NCI-H460 (cell line): ENCODE measurements at places on chromosomes 12 and 14.
A peak's percentile ranks its signal among the peaks of the same experiment; 100 is the strongest.

DNA sequence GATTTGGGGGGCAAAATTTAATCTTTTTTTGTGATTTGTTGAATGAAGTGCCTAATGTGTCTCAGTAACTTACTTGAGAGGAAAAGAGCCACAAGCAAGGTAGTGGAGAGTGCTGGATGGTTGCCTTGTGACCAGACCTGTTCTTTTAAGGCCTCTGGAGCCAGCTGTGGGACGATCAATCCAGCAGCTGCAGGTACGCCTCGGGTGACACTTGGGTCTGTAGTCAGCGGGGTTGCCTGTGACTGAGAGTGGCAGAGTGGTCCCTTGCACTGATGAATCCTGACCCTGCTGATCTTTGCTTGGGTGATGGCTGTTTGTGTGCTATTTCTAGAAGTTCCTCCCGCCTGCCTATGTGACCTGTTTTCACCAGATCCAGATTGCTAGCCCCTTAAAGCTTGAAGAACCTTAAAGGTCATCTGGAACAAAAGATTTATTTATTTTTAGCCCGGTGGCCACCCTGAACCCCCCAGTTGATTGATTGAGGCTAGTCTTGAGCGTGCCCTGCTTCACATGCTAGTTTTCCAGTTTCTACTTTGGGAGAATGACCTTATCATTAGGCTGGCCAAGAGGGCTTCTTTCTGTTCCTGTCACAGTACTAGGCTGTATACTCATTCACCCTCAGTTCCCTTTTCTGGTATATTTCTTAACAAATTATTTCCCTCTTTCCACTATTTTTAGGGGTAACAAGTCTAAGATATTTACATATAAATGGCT lies 23.2 kb downstream of the PRKCH start:
- no peak for DNase-seq

DNA sequence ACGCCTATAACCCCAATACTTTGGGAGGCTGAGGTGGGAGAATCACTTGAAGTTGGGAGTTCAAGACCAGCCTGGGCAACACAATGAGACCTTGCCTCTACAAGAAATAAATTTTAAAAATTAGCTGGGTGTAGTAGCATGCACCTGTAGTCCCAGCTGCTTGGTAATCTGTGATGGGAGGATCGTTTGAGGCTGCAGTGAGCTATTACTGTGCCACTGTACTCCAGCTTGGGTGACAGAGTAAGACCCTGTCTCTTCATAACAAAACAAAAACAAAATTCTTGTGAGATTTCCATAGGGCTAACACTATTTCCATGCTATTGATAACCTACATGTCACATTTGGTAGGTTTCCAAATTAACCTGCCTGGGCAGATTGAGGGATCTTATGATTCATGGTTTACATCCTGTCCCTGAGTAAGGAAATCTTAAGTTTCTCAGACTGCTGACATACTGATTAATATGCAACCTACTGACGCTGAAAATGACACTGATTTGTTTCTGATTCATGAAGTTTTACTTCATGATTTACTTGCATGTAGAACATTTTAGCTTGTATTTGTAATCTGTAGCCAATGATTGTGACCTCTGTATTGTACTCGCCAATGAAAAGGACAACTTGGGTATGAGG lies 15.9 kb downstream of the ATP6V1D start:
- DNase-seq: no peak

- no peak for DNase-seq
Measured at GRCh38 chr12:98719515-98720504, 74.7 kb downstream of the APAF1 start.

- DNase-seq: peak; percentile 54
Measured at GRCh38 chr12:6370994-6371754, 4.2 kb downstream of the SCNN1A start.

DNA sequence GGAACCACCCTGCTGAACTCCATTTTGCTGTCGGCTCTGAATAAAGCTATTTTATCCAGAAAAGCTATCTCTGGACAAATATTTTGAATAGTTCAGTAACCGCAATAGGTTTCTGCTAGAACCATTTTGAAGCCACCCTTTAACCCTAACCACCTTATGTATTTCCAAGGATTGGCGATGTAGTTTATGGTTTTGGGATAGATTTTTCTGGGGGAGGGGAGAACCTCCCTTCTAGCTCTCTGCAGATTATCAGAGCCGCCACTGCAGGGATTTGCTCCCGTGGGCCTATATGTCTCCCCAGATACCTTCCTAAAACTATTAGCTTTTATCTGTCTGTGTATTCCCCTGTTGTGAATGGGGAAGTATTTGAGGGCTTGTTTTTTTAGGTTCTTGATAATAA lies 1.8 kb upstream of the TUBA1B start:
- no peak for DNase-seq

GRCh38 chr12:27588776-27589175 lies 64.8 kb downstream of the PPFIBP1 start:
- no peak for DNase-seq

DNA sequence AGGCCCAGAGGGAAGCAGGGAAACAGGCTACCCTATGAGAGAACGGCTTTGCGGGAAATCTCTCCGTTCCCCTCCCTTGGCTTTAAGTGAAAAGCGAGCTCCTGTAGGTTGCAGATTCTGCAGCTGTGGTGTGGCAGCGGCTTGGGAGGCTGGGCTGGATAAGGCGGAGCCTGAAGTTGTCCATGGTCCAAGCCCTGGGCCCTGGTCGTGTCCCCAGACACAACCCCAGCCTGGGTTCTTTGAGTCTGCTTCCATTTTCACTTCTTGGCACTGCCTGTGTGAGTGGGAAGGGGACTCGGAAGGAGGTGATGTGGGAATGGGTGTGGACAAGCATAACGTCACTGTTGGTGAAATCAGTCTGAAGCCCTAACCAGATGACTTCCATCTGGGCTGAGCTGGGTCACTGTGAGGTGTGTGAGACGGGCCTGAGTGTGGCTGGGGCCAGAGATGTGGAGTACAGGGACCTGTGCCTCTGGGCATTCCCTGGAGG lies 43.0 kb upstream of the CTDSP2 start:
- no peak for DNase-seq

GRCh38 chr14:100609941-100610391 lies 22.7 kb upstream of the BEGAIN start:
- DNase-seq: no peak

DNA sequence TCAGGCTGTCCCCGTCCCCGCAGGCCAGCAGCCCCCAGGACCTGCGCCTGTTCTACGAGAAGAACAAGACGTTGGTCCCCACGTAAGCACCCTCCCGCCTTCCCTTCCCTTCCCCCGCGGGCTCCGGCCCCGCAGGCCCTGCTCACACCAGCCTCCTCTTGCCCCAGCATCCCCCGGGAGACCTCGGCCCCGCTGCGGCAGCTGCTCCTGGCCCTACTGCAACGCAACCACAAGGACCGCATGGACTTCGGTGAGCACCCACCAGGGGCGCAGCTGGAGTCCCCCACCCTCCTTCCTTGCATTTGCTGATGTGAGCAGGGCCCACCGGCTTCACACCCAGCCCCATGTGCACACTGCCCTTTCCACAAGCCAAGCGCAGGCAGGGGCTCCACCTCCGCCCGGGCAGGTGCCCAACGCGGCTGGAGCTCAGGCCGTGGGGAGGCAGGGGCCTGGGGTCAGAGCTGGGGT lies 15.4 kb downstream of the ULK1 start:
- DNase-seq: no peak

- no peak for DNase-seq
Measured at GRCh38 chr12:100955139-100955538, 160.6 kb downstream of the ANO4 start.

- DNase-seq: no peak
Measured at GRCh38 chr12:13369474-13370056, 173.0 kb downstream of the EMP1 start.

- no peak for DNase-seq
Measured at GRCh38 chr14:65003394-65003793, 16.7 kb downstream of the FNTB start.

- DNase-seq: no peak
Measured at GRCh38 chr14:99333841-99334635, 62.0 kb upstream of the BCL11B start.

- DNase-seq: no peak
Measured at GRCh38 chr14:99688629-99689028, 4.5 kb downstream of the CYP46A1 start.

DNA sequence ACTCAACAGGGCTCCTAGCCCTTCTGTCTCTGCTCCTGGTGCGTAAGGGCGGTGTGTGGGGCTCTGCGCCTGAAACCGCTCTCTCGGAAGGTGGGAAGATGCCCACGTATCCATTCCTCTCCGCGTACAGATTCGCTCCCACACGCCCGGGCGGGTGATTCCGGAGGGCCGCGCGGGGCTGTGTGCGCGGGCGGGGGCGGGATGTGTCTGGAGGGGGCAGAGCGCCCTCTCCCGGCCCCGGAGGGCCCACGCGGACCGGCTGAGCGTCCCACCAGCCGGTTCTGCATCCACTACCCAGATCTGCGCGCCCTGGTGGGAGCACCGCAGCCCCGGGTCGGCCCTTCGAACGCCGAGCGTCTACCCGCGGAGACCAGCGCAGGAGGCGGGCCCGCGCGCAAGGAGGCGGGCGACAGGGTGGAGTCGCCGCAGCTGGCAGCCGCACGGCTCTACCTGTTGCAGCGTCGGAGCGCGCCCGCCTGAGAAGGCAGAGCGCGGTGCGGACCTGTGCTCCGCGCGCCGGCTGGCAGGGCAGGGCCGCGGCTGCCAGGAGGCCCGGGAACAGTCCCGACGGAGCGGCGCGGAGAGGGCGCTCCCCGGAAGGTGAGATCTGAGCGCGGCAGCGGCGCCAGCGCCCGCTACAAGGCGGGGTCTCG lies 1.4 kb upstream of the KCNK13 start:
- DNase-seq: no peak

GRCh38 chr14:101076451-101077198 lies 173.1 kb upstream of the RTL1 start:
- no peak for DNase-seq

DNA sequence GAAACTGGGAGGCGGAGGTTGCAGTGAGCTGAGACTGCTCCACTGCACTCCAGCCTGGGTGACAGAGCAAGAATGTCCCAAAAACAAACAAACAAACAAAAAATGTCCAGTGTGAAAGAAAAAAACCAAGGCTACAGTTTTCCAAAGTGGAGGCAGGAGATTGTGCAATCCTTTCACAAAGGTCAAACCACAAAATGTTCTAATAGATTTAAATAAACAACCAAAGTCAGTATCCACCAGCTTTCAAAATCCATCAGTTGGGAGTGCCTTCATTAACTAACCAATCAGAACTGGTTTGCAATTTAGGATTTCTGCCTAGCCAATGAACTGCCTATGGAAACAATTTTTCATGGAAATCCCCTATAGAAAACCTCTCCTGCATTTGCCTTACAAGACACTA lies 52.3 kb upstream of the TRIM9 start:
- no peak for DNase-seq

- DNase-seq: no peak
Measured at GRCh38 chr12:63149909-63150712, 890 bp downstream of the AVPR1A start.

DNA sequence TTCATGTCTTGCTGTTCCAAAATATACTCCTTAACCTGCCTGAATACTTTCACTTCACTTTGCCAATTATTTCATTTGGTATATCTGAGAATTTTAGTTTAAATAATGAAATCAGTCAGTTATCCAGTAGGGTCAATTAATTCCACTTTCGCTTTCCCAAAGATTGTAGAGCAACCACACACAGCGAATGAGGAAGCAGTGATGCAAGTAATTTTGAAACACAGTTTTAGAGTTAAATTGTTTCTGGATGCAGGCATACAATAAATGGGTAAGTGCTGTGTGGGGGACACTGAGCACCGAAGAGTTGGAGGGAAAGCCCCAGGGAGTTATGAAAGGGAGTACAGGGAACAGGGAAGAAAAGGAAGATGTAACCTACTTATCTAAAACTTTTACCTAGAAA lies 62.8 kb downstream of the TSHR start:
- no peak for DNase-seq

DNA sequence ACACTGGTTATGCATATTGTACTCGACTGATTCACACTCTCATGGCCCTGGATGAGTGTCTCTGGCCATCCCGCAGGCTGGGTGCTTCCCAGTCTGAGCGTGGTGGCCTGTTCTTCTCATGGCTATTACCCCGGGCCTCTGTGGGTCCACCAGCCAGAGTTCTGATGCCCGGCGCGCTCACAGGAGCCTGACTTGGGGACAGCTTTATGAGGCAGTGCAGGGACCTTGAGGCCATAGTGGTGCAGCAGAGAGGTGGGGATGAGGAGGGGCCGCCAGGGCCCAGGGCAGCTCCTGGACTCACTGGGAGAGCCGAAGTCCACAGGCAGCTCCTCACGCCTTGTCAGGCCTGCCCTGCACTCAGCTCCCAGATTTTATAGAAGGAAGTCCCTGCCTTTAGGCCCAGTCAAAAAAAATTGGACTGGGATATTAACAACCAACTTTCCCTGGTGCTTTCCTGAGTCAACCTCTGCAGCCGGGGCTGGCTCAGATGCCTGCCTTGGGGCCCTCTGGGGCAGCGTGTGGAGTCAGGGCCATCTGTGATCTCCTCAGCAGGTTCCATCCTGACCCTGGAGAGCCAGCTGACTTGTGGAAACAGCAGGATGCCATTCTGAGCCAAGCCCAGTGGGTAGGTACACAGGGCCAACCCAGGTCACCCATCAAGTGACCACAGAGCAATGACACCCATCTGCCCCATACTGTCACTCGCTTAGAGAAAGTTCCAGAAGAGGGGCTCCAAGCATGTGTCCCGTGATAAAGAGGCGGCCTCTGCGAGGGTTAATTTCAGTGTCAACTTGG lies 89.4 kb upstream of the DIO3 start:
- DNase-seq: no peak

GRCh38 chr12:109740694-109741245 lies 27.1 kb downstream of the FAM222A start:
- DNase-seq: no peak

DNA sequence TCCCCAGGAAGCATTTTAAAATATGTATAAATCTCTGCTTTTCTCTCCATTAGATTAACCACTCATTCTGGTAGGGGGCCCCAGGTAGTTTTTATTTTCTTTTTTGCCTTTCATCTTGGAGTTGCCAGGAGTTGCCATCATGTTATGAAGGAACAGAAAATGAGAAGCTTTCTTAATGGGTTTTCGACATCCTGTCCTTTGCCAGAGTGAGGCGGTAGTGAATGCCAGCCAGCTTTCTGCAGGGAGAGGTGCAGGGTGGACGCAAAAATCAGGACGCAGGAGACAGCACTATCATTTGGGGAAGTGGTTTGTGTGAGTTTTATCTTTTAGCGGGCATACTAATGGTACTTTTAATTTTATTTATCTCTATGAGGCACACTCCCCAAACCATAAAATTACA lies 1.7 kb downstream of the RASSF8 start:
- no peak for DNase-seq

GRCh38 chr12:11863478-11863906 lies 207.2 kb upstream of the BCL2L14 start:
- no peak for DNase-seq

DNA sequence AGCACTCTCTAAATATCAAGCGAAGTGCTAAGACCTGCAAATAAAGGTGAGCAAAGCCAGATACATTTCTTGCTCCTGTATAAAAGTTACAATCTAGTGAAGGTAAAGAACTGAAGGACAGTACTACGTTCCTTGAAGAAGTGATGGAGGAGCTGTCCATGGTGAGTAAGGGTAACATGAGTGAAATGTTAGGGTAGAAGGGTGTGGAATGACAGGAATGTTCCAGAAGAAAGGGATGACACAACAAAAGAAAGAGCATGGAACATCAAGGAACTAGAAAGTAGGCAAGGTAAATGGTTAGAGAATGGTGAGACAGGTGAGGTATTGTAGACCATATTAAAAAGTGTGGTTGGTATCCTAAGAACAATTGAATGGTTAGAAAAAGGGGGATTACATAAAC lies 272.4 kb downstream of the ACSS3 start:
- DNase-seq: no peak
